ENCODE measurements at places on chromosomes 4 and X.

DNA sequence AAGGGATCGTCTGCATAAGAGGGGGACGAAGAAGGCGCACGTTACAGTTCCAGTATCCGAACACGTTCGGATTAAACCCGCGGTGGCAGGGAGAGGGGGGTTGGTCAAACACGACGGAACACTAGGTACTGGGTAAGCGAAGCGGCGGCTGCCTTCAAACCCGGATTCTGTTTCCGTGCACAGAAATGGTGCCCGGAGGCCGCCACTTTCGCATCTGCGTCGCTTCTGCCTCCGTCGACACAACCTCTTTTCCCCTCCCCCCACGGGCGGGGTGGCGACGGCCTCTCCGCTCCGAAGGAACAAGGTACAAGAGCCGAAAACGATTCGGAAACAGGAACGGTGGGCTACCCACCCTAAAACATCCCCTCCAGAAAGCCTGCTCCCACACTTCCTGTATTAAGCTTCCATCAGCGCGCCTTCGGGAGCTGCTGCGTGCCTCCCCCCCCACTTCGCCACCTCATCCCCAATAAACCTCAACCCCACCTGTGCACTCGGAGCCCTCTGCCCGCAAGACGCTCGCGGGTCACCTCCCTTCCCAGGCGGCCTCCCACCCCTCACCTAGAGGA lies 667 bp downstream of the G3BP2 start:
- DNase-seq = peak; percentile 89

DNA sequence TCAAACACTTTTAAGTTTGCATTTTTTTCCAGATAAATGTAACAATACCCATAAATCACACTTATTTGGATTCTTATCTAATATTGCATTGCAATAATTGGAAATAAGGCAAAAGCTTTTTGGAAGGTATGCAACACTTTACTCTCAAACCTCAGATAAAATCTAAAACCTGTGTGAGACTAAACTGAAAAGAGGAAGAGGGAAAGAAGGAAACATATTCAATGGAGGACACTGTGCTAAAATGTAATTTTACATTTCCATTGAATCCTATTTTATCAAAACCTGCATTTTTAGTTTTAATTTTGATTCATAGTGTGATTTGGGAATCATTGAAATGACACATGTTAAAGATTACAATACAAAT lies 99.4 kb downstream of the HPGD start:
- no peak for DNase-seq

GRCh38 chr4:55781341-55781740 lies 38.2 kb upstream of the EXOC1L start:
- no peak for DNase-seq

DNA sequence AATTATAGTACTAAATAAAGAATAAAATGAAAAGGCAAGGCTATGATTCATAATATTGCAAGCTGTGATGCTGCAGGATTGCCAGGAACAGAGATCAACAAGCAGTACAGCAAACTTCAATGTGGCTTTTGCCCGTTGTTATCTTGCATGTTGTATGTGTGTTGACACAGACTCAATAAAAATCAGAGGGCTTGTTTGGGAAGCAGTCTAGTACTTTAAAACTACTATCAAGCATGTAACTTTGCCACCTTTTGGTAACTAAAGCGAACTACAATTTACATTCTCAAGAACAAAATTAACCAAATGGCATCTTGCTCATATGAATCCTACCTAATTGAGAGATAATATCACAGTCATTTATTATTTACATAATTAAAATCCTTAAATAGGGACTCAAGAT lies 79.8 kb upstream of the GPM6A start:
- no peak for DNase-seq

Measured in activated CD8-positive, alpha-beta memory T cell treated with anti-CD3 and anti-CD28 coated beads, Interleukin-2, amount 10 ng/mL, durations not matched to agents 7 days and 5 days (primary cell).